Dorsolateral prefrontal cortex (tissue), 122 donors: ENCODE measurements at places on chromosomes 4 and X.
A peak's percentile ranks its signal among the peaks of the same experiment; 100 is the strongest.

- no peak for DNase-seq
These were observed 33.3 kb upstream of the SORCS2 start for GRCh38 chr4:7158991-7159390.

GRCh38 chr4:56655209-56655626 is 25.9 kb downstream of the HOPX start:
- DNase-seq: peak; percentile 54

- DNase-seq: no peak
These were observed 349.2 kb upstream of the NOCT start for GRCh38 chr4:138666366-138666765.

- no peak for DNase-seq
These were observed 1.4 kb upstream of the SERPINA7 start for GRCh38 chrX:106039920-106040319.
